ENCODE measurements at places on chromosomes 7 and 10.

- DNase-seq = no peak
Measured at GRCh38 chr10:112956631-112957350, 6.7 kb downstream of the TCF7L2 start.

- no peak for DNase-seq
Measured at GRCh38 chr7:142134909-142135308, 23.4 kb downstream of the MGAM2 start.

DNA sequence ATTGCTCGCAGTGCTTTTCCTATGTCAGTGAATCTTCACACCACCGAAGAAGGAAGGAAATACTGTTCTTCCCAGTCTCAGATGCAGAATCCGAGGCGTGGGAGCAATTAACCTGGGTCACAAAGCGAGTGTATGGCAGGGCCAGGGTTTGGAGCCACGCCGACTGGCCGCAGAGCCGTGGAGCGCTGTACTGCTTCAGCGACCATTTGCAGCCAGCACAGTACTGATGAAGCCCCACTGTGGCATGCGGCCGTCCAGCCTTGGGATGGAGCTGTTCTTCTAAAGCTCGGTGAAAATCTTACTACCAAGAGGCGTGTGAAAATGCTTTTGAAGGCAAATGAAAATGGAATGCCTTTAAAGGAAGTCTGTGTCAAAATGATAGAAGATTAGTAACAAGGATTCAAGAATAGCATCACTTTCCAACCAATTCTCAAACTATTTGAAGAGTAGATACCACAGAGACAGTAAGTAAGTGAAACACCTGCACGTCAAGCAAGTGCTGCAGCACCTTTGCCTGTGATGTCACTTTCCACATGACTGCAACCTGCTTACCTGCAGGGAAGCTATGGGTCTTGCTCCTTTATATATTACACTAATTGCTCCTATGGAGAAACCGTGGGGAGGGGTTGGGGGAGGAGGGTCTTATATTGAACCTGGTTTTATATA is 4.9 kb downstream of the PPP2R2D start:
- DNase-seq = no peak

GRCh38 chr7:48140001-48140681 is 31.1 kb upstream of the ABCA13 start:
- peak; percentile 10 for DNase-seq

GRCh38 chr10:72088889-72089575 is 681 bp upstream of the SPOCK2 start:
- DNase-seq = peak; percentile 8

GRCh38 chr7:117036053-117036669 is 82.9 kb downstream of the ST7 start:
- no peak for DNase-seq

DNA sequence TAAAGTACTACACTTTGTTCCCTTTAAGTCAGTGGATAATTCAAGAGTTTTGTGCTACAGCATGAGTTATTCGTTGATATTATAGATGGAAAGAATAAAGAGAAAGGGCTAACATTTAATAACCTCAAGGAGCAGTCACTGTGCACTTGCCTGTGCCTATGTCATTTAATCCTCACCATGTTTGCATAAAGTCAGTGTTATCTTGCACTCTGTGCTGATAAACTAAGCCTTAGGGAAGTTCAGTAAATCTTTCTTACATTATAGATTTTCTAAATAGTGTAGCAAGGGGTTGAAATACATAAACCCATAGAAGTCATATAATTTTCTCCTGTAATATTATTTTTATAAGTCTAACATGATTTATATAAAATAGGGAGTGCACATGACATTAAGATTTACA is 103.1 kb downstream of the TMEM26 start:
- no peak for DNase-seq

DNA sequence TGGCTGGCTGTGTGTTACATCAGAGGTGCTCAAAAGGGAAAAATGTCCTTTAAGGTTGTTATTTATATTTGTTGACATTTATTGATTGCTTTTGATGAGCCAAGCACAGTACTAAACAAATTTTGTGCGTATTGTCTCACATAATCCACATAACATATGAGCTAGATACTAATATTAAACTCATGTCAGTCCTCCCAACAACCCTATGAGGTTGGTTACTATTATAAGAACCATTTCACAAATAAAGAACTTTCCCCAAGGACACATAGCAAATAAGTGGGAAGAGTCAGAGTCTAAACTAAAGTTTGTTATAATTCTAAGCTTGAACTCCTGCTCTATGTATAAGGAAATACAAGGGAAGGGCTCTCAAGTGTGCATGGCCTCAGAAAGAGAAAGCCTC is 35.6 kb upstream of the OTUD1 start:
- DNase-seq = no peak

DNA sequence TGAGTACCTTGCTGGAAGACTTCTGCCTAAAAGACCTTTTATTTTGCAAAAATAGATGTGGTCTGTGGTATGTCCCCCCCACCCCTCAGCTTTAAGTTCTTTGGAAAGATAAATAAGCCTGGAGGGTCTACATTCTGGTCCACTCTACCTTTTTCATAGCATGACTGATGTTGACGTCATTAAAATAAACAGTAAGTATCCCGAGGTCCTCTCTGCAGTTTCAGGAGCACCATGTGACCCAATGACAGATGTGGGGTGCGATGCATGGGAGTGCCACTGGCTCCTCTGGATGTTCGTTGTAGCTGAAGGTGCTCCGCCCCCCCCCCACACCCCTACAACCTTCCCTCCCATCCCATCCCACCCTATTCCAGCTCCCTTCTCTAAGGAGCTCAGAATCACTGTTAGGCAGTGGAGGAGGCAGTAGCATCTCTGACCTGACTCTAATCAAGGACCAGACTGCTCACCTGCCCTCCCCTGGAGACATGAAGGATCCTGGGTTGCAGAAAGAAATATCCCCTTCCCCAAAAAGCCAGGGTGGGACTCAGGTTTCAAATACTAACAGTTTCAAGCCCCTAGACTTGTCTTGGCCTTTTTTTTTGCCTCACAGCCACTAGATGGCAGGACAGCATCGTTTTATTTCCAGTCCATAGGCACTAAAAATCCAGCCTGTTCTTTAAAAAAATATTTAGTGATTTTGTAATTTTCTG is 25.1 kb downstream of the CASP7 start:
- DNase-seq = peak; percentile 59

DNA sequence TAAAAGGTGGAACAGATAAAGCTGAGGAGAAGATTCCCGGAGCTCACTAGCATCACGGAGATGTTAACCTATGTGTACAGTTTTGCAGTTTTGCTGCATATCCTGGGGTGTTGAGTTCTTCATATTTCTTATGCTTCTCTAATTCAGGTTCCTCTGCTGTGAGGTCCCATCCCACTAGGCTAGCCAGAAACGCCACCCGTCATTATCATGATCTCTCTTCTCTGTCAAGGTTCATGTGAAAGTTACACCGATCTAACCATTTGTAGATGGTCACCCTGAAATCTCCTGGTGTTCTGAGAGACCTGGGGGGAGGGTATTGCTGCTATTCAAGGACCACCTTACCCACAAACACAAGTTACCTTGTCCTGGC is 136.3 kb downstream of the CCDC71L start:
- no peak for DNase-seq

GRCh38 chr10:72814099-72814790 is 79.3 kb upstream of the OIT3 start:
- DNase-seq = peak; percentile 44

Measured in astrocyte of the spinal cord (primary cell).